Mesendoderm (in vitro differentiated cells): ENCODE measurements at places on chromosomes 2 and 18.

- no peak for DNase-seq
Observed at GRCh38 chr2:9539531-9539930, 16.1 kb downstream of the ADAM17 start.

DNA sequence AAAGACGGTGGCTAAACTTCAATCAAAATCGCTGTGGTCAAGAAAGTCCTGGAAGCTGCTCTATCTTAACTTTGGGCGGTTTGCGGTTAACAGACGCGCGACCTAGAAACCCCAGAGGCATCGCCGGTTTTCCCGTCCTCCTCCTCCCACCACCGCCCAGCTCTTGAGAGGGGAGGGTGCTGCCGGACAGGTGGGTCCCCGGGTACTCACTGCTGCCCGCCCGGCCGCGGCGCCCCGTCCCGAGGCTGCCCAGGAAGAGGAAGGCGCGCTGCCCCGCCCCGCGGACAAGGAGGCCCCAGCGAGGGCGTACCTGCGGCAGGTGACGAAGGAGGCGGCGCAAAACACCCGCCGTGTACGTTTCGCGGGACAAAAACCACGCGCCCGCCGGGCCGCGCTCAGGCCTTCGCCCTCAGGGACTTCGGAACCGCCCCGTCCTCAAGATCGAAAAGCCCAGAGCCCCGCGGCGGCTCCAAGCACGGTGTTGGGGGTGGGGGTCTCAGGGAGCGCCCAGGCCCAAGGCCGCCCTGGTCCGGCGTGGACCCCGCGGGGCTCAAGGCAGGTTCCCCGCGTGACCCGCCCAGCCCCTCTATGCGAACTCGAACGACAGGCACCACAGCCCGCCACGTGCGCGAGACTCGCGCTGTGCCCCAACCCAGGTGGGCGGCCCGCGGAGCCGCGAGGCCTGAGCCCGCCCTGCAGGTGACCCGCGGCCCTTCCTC is at the start of gene SH3YL1:
Gene SH3YL1, minus strand, starts transcription at position 259 of the 719 bp plus-strand sequence. Its CDS starts 48 bp downstream, at position 211.
- peak; percentile 53 for DNase-seq

DNA sequence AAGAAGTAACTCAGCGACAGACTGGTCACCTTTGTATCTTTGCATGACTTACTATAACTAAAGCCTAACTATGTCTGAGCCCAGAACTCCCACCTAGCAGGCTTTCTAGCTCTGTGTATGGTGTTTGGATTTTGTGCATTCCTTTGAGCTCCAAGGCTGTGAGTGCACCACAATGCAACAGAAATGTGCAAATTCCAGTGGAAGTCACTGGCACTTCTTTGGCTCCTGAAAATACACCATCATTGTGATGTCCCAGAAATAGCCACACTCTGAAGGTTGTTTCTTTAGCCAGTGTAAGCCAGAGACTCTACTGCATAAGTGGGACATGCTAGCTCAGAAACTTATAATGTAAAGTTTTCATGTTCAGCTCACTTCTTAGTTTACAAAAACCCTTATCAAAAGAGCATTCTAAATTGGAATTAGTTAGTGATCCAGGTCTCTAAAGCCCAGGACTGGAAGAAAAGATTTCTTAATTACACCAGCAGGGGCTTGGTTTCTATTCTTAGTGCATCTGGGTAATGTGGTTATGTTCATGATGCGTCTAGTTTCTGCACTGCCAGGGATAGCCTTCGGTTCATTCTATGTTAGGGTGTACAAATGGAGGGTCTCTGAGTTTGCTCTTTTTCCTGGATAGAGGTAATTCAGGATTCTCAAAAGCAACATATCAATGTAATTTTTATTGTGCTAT is 1239.5 kb upstream of the ZEB2 start:
- no peak for DNase-seq

DNA sequence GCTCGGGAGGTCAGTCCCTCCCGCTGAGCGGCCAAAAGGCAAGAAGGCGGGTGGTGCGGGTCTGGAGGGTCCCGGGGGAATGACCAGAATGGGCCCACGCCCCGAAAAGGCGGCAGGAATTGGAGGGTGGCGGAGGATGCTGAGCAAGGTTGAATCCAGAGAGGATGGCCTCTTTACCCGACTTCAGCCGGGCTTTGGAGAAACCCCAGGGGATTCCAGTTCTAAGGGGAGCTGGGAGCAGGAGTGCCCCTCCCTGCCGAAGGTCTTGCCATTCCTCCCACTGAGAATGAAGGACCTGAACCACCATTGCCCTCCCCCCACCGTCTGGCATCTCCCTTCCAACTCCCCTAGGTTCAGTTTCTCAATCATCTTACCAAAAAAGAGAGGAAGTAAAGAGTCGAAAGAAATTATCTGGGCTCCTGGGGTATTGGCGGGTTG is 38.9 kb upstream of the ATP6V1B1 start:
- DNase-seq = no peak

DNA sequence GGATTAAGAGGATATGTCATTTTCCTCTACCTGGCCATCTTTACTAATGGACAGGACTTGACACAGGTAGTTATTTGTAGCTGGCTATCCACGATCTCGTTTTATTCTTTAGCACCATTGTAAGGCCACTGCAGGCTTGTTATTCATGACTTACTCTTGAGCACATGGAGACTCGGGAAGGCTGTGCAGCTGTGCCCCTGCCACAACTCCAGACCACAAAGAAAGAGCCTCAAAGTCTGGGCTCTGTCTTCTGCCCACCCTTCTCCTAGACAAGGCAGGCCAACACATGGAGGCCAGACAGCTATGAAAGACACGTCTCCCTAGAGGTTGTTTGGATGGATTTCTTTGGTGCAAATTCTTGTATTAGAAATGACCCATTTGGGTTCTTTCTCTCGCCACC is 133.8 kb downstream of the NAPG start:
- DNase-seq = no peak

- no peak for DNase-seq
Observed at GRCh38 chr2:35938838-35939237, 416.7 kb upstream of the CRIM1 start.

- no peak for DNase-seq
Observed at GRCh38 chr2:26412091-26412673, 10.5 kb downstream of the DRC1 start.

DNA sequence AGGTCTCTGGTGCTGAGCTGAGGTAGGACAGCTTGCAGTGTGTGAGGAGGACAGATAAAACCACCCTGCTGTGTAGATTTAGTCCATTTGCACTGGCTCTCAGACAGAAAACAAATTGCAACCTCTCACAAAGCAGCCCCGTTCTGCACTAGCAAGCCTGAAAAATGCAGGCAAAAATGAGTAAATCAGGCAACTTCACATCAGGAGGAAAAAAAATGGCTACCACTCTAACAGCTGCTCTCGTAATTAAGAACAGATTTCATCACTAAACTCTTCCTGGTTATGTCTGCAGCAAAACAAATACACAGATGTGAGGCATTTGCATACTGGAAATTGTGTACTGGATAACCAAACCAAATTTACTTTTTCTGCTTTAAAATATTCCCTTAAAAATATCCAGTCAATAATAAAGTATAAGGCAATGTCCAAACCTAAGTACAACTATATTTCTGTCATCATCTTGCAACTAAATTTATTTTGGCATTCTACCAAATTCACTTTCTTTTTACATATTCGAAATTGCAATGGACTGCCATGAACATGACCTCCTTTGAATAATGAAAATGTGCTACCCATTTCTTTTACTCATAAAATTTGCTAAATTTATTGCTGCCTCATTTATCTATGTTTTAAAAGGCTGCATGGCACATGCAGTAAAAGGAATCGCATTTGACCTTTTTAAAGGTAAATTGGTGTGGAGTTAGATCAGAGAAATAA is 157.4 kb downstream of the AFF3 start:
- DNase-seq = peak; percentile 3

GRCh38 chr18:60053747-60054304 is 154.0 kb downstream of the PMAIP1 start:
- peak; percentile 84 for DNase-seq

DNA sequence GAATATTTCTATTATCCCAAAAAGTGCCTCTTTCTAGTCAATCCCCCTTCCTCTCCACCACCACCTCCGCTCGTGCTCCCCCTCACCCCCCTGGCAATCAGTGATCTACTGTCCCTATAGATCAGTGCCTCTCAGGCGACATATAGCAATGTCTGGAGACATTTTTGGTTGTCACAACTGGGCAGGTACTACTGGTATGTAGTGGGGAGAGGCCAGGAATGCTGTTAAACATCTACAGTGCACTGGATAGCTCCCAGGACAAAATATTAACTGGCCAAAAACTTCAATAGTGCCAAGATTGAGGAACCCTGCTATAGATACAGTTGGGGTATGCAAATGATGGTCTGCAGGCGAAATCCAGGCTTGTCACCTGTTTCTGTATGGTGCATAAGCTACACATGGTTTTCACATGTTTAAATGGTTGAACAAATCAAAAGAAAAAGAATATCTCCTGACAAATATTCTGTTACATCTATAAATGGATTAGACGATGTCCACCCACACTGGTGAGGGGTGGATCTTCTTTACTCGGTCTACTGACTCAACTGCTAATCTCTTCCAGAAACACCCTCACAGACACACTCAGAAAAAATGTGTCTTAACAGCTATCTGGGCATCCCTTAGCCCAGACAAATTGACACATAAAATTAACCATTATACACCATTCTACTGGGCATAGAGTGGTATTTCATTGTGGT is 25.5 kb downstream of the DPYSL5 start:
- DNase-seq = no peak

- DNase-seq = no peak
Observed at GRCh38 chr18:75276818-75277609, 66.4 kb downstream of the TSHZ1 start.

DNA sequence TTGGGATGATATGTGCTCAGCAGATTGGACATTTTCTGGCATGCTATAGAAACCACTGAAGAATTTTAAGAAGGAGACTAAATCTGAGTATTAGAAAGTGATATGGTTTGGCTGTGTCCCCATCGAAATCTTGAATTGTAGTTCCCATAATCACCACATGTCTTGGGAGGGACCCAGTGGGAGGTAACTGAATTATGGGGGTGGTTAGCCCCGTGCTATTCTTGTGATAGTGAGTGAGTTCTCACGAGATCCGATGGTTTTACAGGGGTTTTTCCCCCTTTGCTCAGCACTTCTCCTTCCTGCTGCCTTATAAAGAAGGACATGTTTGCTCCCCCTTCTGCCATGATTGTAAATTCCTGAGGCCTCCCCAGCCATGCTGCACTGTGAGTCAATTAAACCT is 535.9 kb upstream of the VRK2 start:
- DNase-seq = no peak

DNA sequence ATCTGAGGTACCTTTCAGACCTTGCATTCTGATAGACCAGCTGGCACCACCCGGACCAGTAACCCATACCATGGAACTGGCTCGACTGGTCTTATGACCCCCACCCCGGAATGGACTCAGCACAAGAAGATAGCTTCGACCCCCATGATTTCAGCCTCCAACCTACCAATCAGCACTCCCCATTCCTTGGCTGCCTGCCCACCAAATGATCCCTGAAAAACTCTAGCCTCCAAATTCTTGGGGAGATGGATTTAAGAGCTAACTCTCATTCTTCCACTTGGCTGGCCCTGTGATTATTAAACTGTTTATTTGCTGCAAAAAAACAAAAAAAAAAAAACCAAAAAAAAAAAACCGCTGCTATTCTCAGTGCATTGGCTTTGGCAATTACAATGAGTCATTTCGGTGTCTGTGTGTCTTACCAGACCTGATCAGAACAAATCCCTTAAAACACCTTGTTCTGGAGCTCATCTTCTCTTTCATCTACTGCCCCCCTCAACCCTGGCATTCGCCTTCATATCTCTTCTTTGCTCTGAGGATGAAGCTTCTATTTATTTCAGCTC is 60.1 kb upstream of the KIF5C start:
- DNase-seq = no peak

DNA sequence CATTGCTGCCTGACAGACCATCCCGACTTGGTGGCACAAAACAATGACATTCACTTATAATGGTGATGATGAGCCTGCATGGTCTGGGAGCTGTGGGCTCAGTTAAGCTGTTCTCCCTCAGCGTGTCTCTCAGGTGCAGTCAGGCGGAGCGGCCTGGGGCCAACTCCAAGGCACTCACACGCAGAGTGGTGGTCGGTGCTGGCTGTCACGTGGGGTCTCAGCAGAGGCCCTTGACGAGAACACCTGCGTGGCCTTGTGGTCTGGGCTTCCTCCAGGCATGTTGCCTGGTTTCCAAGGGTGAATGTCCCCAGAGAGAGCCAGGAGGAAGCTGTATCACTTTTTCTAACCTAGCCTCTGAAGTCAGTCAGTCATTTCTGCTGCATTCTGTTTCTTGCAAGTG is 29.8 kb downstream of the ARMC9 start:
- DNase-seq = no peak

DNA sequence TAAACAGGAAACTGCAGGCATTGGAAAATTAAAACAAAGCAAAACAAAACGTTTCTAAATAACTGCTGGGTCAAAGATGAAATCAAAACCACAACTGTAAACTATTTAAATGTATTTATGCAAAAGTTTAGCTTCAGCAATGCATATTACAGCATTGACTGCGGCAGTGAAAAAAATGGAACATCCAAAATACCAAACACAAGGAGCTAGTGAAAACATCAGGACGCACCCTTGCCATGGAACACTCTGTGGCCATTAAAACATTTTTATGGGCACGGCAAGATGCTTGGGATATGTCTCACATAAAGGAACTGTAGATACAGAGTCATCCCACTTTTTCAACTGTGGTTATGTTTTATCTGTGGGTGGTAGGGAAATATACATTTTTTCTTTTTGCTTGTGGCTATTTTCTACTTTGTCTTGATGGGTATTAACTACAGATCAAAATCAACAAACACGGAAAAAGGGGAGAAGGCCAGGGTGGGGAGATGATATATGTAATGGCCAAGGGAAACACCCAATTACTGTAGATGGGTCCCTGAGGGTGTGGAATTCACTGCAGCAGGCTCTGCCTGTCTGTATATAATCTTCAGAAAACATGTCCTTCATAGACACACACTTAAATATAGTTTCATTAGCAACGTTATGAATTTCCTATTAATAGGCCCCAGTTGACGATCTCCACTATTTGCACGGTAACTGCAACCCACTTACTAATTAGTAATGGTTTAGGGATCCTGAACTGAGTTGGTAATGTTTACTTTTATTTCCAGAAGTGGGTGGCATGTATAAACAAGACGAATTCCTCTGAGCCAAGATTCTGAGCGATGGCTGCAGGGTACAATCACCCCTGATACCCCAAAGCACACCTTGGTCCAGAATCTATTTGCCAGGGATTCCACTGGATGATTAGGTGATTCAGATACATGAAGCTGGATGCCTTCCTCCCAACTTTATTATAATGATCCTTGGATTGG is 110.5 kb downstream of the ACKR3 start:
- no peak for DNase-seq

DNA sequence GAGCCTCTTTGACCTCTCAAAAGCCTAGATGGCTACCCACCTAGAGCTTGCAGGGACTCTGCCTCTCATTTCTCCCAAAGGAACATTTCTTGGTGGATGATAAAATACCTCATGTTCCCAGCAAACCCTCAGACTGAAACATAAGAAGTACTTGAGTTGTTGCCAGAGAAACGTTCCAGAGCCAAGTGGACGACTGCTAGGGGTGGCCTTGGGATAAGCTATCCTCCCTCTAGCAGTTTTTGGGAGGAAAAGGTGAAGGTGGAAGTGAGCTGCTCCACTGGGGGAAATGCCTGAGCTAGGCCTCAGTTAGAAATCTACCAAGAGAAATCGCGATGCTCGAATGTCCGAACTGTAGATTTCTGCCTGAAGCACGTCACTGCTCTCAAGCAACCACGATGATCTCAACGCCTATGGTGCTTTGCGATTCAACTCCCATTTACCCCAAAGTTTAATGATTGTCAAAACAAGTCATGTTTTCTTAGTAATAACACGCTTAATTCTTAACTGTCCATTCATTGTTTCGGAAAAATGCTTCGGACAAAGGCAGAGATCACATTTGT is 91.5 kb downstream of the CCBE1 start:
- no peak for DNase-seq
